Mesenteric fat pad (tissue), 1 donor: ENCODE measurements at places on chromosomes 2 and 18. TPM values are rescaled to one million over a fixed set of nuclear protein-coding genes. Genes with fewer than 3 reads are reported as not detected.

SPTBN1 gene
- total RNA-seq = 776 TPM

DNA sequence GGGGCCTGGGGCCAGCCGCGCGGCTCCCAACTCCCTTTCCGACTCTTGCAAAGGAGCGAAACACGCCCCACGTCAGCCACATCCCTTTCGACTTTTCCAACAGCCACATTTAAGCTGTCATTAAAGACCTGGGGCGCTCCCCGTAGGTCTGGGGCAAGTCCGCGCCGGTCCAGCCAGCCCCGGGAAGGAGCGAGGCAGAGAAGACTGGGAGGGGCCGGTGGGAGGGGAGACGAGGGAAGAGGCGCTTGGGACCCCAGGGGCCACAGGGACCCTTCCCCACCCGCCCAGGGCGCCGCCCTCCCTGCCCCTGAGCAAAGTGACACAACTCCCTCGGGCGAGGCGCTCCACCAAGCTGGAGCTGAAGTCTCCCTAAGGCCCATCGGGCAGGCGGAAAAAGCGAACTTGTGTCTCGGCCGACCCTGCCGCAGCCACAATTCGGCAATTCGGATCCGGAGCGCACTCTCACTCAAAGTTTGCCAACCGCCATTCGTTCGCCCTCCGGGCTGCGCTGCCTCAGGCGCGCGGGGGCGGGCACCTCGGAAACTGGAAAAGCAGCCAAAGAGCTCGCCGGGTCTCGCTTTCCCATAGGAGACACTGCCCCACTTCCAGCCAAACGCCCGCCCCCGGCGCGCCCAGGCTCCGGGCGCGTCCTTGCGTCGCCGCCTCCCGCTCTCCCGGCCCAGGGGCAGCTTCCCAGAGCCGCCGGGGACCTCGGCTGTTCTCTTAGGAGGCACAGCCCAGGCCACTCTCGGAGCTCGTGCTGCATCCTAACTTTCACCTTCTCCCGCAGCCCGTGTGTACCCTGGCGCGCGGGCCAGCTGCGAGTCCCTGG lies 1.1 kb upstream of the KCTD1 start:
- no peak for DNase-seq

DNA sequence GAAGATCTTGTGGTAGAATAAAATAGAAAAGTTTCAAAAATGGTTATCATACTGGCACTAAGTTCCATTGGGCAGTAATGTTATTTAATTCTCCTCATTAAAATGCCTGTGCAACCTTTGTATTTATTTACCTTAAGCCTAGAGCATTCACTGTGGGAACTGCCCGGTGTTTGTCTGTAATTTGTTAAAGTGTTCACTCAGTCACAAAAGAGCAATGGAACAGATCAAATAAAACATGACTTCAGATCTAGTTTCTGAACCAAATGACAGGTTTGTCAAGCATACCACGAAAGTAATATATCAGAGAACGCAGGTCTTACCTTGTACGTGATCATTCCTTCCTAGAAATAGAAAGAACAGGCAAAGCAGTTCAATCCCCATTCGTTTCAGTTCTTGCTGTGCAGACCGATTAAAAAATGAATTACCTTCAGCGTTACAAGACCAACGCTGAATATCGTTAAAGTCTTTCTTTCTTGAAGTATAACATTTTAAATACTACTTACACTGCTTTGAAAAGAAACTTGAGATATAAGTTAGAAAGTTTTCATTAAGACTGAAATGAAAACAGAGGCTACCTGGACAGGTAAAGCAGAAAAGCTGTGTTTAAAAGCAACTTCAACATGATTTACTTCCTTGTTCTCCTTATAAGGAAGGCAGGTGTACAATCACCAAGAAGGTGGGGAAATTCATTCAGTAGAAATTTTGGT lies at the start of gene ITGB6:
TSS of gene ITGB6 (minus strand) at position 590 of the 707 bp plus-strand sequence. CDS start at position 381, 209 bp downstream.
- DNase-seq = no peak

DNA sequence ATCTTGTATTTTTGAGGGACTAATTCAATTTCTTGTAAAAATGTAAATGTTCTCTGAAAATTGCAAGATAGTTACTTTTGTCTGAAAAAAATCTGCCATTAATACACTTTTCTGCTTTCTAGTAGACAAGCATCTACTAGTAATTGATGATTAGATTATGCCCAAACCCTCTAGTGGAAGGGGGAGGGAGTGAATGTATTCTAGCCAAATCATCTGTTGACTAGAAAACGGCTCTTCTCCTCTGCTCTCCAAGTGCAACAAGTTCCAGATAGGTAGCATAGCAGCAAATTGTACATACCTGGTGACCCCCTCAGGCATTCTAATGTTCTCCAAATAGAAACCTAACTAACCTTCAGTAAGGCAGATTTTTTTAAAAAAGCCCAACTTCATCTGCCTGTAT lies 58.6 kb downstream of the RELCH start:
- no peak for DNase-seq

GRCh38 chr2:177622521-177622920 lies 229.9 kb downstream of the AGPS start:
- DNase-seq = no peak
